ENCODE measurements at places on chromosomes 13 and 19.

- no peak for DNase-seq
These were observed 6.3 kb upstream of the GPR183 start for GRCh38 chr13:99313501-99313900.

- no peak for DNase-seq
These were observed 31.5 kb upstream of the ZNF766 start for GRCh38 chr19:52237771-52238400.

GRCh38 chr19:48368936-48369335, 4.8 kb downstream of the SYNGR4 start:
- no peak for DNase-seq

DNA sequence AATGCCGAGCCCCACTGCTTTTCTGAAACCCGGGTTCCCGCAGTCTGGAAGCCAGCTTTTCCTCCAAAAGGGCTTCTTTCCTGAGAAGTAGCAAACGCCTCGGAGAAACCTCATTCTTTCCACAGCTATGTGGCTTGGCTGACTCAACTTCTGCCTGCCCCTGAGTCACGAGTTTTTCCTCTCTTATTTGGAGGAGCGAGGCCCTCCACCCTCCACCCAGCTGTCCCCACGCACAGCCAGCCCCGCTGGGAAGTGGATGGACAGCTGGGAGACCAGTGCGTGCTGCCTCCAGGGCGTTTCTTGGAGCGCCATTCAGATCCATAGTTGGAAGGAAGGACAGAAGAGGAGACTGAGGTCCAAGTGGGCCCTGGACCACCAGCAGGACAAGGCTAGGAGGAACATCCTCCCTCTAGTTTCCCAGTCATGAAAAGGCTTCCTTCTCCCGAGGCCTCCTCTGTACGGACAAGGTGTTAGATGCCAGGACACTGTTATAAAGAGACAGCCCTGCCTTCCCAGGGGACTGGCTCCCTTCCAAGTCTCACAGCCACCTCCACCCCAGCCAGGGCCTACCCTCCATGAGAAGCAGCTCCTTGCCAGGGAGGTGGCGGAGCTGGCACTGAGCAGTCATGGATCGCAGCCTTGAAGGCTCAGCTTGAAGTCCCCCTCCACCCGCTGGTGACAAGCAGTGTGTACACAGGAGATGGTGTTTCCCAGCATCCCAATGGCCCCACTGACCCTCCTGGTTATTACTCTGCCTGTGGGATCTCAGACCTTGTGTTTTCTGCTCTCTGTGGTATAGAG, 2.5 kb upstream of the PLEKHF1 start:
- DNase-seq = no peak

- DNase-seq = no peak
These were observed 46.4 kb upstream of the FAM216B start for GRCh38 chr13:42735010-42735409.

GRCh38 chr13:92994056-92994455, 232.6 kb upstream of the GPC6 start:
- no peak for DNase-seq

- DNase-seq = no peak
These were observed 166.7 kb downstream of the LACC1 start for GRCh38 chr13:44046428-44046827.

GRCh38 chr19:36152352-36153091, at the start of gene COX7A1:
TSS of gene COX7A1 (minus strand) at chr19:36152447. CDS start at chr19:36152407, 40 bp downstream.
- no peak for DNase-seq

DNA sequence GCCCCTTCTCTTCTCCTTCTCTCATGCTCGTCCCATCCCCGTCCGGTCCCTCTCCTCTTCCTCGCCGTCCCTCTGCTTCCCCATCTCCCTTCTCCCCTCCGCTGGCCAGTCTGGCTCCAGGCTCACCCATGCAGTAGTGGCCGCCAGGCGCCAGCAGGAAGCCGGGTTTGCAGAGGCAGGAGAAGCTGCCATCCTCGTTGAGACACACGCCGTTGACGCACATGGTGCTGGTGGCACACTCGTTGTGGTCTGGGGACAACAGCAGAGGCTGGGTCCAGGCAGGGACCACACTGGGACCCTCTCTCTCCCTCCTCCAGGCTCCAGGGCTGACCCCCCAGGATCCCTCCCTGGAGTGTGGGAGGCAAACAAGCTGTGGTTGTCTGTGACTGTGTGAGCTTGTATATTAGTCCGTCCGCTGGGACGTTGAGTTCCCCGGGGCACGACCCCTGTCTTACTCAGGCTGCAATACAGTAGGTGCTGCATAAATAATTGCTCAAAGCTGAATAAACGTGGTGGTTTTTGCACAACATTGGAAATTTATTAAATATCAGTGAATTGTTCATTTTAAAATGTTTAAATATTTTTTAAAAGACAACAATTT, 16.4 kb downstream of the FBN3 start:
- no peak for DNase-seq

DNA sequence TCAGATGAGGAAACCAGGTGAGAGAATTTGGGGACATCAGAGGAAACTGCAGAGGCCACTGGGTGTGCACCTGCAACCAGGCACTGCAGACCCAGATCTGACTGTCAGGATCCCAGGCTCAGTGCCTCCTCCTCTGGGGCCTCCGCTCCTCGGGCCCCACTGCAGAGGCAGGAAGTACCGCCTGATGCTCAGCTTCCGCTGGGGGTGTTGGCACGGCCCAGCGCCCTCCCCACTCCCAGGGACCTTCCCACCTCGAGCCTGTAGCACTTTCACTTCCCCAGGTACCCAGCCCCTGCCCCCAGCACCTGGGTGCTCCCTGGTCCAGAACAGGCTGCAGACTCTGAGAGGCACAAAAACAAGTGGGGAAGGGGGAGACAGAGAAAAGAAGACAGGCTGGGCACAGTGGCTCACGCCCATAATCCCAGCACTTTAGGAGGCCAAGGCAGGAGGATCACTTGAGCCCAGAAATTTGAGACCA, 1.4 kb upstream of the CD37 start:
- DNase-seq = no peak

DNA sequence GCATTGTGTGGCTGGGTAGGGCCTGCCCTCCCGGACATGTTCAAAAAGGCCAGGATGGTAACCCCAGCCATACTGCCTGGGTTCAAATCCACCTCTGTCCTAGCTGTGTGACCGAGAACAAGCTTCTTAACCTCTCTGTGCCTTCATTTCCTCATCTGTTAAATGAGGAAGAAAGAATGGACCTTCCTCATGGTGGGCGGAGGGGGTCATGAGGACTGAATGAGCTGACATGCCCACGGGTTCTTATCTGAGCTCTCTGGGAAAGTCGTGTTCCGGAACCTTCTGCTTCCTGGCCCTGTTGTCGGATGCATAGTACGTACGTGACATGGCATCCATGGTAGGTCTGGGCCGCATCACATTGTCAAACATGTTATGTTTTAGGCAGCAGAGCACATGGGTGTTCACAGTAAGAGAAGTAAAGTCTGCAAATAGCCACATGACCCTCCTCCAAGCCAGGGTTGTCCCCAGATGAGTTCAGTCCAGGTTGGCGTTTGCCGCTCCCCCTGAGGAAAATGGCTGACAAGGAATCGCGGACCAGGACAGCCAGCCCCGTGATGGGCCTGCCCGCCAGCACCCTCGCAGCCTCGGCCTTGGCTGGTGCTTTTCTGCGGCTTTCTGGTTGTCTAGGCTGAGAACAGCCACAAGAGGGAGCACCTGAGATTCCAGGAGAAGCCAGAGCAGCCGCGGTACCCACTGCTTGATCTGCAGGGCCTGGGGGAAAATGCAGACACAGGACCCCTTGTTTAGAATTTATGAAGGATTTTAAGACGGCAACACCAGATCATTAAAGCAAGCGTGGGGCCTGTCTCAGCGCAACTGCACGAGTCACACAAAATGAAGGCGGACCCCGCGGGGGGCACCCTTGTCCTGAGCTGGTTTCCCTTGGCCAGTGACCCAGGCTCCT, 2.4 kb upstream of the NTN5 start:
- peak; percentile 60 for DNase-seq

- no peak for DNase-seq
These were observed 113.4 kb downstream of the UBL3 start for GRCh38 chr13:29737061-29737460.
